NCI-H2227 treated with DMSO at 0.1 percent for 48 hours (cell line): ENCODE measurements at places on chromosomes 3 and 15.
A peak's percentile ranks its signal among the peaks of the same experiment; 100 is the strongest.

DNA sequence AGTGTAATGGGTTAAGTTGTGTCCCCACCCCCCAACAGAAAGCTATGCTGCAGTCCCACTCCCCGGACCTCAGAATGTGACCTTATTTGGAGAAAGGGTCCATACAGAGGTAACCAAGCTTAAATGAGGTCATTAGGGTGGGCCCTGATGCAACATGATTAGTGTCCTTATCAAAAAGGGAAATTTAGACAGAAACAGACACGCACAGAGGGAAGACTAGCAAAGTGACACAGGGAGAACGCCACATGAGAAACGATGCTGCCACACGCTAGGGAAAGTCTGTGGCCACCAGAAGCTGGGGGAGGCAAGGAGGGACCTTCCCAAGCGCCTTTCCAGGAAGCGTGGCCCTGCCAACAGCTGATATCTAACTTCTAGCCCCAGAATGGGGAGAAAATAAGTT, 65.4 kb downstream of the RPN1 start:
- DNase-seq, result no peak

DNA sequence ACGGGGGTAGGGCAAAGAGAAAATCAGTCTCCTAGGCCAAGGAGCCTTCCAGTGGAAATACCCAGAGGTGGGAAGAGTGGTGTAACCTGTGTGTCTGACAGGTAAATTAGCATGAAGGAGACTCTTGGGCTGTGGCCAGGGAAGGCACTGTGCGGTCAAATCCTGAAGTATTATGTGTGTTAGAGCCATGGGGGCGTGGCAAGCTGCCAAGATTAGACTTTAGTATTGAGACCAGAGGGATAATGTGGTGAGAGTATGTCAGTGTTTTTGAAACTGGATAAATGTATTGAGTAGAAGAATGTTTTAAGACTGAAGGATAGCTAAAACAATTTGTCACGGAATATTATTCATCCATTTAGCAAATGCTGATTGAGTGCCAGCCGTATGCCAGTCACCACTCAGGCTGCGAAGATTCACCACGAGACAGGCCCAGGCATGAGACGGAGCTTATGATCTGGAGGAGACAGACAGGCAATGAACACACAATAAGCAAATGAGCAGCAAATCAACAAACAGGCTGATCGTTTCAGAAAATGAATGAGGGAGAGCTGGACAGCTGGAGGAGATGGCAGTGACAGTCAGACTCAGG, 445.9 kb downstream of the MCTP2 start:
- no peak for DNase-seq

DNA sequence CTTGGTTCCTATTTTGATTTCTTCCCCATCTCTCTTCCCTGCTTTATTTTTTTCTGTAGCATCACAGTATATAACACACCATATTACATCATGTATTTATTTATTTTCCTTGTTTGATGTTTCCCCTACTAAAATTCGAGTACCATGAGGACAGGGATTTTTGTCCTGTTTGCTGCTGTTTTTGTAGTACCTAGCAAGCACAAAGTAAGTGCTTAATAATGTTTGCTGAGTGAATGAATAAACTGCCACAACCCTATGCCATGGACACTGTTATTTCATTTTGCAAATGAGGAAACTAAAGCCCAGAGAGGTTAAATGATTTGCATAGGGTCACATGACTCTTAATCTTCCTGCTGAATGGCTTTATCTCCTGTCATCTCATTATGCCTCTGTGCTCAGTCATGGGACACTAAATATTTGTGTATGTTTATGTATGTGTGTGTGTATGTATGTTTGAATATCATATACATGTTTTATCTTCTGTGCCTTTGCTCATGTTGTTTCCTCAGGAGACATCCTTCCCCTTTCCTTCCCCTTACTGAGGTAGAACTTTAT, 26.1 kb upstream of the MGA start:
- DNase-seq, result no peak

DNA sequence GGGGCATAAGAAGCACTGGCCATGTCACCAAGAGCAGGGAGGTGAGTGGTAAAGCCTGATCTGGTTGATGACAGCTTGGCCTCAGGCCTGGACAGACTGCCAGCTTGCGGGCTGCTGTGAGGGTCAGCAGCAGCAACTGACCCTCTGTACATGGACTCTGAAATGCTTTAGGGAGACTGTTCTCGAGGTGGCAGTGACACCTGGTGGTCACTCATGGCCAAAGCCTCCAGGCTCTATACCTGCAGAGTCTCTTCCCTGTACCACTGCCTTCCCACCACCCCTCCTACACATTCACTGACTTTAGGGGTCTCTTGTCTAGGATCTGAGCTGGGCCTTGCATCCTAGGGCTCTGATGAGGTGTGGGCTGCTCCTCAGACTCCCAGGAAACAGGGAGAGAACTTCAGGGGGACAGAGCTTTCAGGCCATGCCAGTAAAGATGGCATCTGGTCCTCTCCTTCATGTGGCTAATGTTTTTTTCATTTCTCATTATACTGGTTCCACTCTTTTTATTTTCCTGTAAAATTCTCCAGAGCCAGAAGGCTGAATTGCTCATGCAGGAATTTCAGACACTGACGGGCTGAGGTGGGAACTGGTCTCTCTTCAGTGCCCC, 17.2 kb upstream of the TIMP4 start:
- DNase-seq, result peak; percentile 20

DNA sequence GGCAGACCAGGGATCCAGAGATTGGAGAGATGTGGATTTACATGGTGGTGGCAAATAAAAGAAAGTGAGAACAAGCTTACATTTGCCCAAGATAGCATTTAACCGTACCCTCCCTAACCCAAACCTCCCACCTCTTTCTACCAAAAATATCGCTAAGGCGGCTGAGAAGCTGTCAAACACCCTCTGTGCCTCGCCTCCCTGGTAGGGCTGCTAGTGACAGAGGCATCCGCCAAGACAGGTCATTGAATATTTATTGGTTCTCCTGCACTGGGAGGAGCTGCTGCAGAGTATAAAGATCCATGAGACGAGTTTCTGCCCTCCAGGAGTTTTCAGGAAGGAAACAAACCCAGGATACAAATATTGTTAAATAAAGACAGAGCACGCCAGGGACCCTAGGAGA, 107.3 kb upstream of the TMC3 start:
- DNase-seq, result no peak

DNA sequence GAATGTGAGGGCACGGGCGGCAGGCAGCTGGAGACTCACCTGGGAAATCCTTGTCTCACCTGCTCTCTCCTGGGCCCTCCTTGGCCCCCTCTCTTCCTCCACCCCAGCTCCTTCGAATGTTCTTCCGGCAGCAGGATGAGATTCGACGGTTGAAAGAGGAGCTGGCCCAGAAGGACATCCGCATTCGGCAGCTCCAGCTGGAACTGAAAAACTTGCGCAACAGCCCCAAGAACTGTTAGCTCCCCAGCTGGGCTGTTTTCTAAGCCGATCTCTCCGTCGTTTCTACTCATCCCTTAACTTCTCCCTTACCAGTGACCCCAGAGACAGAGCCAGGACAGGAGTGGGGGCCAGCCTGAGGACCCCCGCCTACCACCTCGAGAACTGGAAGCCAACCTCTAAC, 95.0 kb downstream of the ANP32A start:
- no peak for DNase-seq

DNA sequence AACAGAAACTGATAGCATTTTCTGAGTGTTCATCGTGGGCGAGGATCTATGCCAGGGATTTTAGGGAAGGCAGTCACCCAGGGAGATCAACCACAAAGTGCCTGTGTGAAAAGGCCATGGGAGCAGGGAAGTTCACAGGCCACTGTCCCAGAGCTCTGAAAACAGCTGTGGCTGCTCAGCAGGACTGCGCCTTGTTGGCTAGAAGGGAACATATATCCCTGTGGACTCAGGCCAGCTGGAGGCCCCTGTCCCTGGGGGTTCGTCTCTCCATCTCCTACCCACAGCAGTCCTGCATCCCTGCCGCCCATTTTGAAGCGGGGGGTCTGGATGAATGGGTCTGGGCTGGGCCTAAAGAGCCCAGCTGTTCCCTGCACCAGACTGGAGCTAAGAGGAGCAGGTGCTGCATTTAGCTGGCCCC, 27.8 kb downstream of the PPCDC start:
- no peak for DNase-seq

DNA sequence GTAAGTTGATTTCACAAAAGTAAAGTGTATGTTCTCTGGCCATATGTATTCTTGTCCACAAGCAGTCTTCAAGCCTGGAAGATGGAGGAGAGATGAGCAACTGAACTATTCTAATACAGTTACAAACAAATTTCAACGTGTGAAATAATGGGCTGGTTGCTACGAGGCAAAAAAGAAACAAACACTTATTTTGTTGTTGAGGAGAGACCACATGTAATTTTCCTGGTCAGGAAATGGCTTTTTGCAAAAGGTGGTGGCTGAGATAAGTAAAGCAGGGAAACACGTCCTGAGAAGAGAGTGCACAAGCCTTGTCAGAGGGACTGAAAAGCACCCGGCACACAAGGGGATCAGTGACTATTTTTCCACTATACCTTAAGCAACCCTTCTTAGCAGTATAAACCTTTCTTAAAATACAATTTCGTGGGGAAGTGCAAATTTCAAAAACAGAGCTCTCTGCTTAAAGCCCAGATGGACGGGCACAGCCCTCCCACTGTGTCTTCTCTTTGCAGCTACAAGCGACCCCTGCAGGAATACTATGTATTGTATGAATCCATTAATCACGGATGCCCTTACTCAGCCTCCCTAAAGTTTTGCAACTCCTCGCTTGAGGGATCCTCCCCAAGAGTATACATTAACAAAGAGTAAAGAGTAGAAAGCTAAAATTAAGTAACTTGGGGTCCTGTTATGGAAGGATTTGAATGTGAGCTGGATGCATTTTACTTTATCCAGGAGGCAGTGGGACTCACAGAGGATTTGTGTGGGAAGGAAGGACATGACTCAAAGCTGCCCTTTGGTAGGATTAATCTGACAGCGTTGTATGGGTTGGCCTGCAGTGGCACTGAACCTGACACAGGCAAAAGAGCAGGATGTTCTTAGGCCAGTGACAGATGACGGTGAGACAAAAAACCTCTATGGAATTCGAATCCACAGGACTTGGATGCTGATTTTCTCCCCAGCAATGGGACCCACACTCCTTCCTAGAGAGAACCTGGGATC, 253.7 kb downstream of the IL5RA start:
- DNase-seq, result no peak

DNA sequence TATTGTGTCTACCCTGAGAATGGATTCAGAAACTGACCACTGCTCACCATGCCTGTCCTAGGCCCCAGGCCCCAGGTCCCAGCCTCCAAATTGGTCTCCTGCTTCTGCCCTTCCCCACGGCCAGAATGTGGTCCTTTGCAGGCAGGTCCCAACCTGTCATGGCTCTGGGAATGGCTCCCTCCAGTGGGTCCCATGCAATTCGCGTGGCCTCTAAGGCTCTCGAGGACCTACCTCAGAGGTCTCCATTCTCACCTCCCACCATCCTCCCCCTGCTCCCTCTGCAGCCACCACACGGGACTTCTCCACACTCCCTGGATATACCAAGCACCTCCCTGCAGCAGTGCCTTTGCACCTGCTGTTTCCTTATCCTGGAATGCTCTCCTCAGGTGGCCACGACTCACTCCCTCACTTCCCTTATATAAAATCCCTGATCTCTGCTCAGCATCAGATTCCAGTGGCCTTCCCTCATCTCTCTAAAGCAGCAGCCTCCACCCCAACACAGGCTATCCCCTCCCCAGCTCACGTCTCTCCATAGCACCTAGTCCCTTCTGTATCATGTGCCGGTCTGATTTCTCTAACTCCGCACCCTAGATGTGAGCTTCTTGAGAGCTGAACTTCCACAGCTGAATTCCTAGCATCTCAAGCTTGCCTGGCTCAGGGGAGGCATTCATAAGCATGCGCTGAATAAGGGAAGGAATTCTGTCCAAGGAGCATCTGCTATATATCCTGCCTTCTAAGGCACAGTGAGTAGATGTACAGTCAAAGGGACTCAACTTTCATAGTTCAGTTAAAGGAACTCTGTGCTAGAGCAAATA, 56.9 kb downstream of the ARRDC4 start:
- no peak for DNase-seq

DNA sequence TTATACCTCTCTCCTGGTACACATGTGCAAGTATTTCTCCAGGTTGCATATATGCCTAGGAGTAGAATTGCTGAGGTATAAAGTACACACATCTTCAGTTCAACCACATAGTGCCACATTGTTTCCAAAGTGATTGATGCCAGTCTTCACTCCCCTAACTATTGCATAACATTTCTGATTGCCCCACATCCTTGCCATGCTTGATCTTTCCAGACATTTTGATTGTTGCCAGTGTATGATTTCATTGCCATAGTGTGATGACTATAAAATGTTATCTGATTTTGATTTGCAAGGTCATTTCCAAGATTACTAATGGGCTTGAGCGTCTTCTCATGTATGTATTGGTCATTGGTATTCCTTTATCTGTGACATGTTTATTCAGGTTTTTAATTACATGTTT, 61.1 kb upstream of the MLF1 start:
- no peak for DNase-seq

- no peak for DNase-seq
Measured at GRCh38 chr3:171286580-171287249, 173.5 kb downstream of the TNIK start.

GRCh38 chr3:51686056-51686455, 15.0 kb downstream of the TEX264 start:
- DNase-seq, result no peak
